ENCODE measurements at places on chromosomes 4 and X.

GRCh38 chr4:18262832-18263231 lies 241.3 kb upstream of the LCORL start:
- DNase-seq, result no peak

GRCh38 chrX:70479922-70480659 lies 35.5 kb downstream of the DLG3 start:
- DNase-seq, result no peak

DNA sequence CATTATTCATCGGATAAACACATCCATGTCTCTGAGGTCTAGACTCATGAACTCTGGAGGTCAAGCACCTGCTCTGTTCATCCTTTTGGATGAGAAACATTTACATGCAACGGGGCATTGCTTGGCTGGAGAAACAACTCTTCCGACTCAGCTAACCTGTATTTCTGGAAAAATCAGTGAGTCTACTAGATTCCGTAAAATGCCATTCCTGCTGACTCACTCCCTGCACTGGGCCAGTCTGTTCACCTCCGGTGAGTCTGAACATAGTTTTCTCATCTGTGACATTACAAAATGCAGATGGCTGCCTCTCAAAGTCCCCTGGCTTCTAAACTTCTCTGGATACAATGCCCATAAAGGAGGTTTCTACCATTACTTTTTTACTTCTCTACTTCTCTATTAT lies 185.7 kb upstream of the HS3ST1 start:
- no peak for DNase-seq

DNA sequence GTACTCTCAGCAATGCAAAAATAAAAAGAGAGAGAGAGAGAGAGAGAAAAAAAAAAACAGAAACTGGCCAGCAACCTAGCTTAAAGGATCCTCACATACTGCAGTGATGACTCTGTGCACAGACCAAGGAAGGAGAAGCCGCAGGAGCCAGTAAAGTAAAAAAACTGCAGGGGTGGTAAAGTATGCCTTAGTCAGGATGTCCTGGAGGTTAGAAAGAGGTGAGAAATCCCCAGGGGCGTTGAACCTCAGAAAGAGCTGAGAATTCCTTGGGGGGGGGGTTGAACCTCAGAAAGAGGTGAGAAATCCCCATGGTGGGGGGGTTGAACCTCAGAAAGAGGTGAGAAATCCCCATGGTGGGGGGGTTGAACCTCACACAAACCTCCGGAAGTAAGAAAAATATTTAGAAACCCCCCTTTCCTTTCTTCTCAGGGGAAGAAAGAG lies 48.0 kb downstream of the MAGEA9 start:
- no peak for DNase-seq

DNA sequence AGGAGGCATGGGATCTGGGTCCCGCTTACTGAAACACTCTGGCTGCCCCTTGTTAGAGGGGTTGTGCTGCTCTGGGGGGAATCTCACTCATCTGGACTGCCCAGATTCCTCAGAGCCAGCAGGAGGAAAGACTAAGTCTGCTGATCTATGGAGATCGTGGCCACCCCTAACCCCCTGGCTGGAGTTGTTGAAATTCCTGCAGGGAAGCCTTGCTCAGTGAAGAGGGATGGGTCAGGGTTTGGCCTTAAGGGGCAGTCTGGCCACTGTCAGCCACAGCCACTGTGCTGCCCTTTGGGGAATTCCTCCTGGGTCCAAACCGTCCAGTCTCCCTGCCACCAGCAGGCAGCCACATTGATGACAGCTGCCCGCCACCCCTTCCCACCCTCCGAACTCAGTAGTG lies 362.0 kb upstream of the AMOT start:
- DNase-seq, result no peak
